ENCODE measurements at places on chromosomes 3 and 15.

DNA sequence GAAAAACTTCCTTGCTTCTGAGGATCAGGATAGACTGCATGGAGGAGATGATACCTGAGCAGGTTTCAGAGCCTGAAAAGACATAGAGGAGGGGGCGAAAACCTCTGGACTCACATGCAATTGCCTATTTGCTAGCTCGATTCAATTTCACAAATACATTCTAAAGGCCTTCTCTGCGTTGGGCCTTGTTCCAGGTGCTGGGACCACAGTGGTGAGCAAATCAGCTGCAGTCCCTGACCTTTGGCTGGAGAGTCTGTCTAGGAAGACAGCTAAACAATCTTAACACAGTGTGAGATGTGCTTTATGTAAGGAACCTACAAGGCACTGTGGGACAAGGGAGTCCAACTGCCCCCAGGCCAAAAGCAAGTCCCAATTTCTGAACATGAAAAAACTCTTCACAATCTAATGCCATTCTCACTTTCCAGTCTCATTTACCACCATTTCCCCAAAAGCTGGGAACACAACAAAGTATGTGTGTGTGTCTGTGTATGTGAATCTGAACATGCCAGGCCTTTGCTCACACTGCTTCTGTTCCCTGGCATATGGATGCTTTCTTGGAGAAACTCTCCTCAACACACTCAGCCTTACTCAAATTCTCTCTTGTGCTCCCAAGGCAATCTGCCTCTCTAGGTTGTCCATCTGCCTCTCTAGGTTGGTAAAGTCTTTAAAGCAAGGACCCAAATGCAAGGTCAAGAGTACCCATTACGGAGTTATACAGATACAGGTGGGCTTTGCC is 2.1 kb upstream of the PCCB start:
- no peak for DNase-seq

DNA sequence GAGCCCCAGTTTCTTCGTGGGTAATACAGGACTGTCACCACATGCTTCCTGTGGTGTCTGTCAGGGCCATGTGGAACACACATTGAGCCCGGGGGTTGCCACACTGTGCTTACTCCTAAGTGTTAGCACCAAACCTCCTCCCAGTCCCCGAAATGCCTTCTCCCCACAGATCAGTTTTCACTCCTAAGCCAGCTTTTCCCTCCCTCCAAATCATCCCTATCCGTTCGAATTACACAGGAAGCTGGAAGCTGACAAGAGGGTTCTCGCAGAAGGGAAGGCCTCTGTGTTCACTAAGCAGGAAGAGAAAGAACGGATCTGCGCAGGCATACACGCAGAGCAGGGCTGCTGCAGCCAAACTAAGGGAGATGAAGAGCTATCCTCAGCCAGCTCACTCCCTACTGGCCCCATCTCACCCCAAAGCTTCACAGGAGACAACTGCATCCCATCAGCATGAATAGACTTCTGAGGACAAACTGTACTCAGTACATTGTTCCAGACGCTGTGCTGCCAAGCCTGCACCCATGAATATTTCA is 32.3 kb downstream of the XXYLT1 start:
- no peak for DNase-seq

GRCh38 chr3:35785234-35785888 is 146.0 kb downstream of the ARPP21 start:
- DNase-seq: peak; percentile 34

DNA sequence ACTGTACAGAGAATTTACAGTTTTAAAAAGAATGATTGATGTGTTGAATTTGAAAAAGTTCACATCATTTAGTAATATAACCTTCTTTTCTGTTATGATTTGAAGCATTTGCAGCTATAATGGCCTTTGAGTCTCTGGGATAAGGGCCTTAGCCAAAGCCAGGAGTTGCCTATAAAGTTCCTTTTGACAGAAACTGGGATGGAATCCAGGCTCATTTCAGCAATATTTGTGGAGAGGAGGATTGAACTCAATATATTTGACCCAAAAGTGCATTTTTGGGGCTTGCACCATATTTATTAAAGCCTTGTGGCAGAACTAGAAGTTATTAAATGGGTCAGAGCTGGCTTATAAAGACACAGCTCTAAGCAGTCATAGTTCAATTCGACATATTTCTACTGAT is 348.7 kb upstream of the EPHA3 start:
- no peak for DNase-seq

DNA sequence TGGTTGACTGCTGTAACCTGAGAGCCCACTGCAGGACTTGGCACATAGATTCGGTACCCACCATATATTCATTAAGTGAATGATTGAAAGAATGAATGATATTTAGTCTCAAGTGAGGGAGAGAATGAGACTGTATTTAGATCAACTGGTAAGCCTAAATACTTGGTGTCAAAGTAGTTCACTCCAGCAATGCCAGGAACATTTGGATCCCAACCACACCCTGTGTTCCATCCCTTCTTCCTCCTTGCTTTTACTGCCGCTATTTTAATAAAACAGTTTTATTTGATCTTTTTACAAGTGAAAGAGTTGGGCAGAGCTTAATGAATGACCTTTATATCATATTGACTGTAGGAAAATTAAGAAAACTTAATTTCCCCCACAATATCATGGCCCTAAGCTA is 473.6 kb upstream of the CBLB start:
- DNase-seq: no peak

- DNase-seq: no peak
Observed at GRCh38 chr3:179840985-179841384, 188.1 kb downstream of the USP13 start.

DNA sequence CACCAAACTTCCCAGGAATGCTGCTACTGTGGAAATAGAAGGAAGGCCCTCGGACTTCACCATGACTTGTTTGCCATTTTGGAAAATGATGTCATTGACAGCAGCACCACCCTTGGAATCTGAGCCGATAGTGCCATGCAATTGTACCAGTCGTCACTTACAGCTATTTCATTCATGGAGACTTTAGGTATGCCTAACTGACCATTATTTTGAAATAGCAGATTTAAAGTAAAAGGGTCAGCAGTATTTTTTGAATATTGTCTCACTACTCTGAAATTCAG is 66.0 kb upstream of the ARL8B start:
- no peak for DNase-seq

- peak; percentile 86 for DNase-seq
Observed at GRCh38 chr3:25782938-25783660, at the start of gene NGLY1. Gene NGLY1, minus strand, starts transcription at chr3:25783443. Its CDS starts 53 bp downstream, at chr3:25783390.

DNA sequence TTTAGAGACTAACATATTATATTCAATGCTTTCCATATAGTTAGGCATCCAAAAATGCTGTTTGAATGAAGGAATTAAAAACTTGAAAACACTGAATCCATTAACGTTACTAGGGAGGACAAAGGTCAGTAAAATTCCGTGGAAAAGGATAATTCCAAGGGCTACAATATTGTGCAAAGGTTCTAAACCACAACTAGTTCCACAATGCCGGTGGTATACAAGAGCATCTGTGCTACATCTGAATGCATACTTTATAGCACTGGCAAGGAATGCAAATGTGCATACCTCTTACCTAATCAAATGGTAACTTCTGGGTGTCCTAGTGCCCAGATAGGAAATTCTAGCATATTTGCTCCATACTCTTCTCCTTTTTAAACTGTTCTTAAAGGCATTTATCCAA is 2.2 kb downstream of the ICE2 start:
- no peak for DNase-seq

- no peak for DNase-seq
Observed at GRCh38 chr3:159764490-159765029, 224.1 kb upstream of the IL12A start.

DNA sequence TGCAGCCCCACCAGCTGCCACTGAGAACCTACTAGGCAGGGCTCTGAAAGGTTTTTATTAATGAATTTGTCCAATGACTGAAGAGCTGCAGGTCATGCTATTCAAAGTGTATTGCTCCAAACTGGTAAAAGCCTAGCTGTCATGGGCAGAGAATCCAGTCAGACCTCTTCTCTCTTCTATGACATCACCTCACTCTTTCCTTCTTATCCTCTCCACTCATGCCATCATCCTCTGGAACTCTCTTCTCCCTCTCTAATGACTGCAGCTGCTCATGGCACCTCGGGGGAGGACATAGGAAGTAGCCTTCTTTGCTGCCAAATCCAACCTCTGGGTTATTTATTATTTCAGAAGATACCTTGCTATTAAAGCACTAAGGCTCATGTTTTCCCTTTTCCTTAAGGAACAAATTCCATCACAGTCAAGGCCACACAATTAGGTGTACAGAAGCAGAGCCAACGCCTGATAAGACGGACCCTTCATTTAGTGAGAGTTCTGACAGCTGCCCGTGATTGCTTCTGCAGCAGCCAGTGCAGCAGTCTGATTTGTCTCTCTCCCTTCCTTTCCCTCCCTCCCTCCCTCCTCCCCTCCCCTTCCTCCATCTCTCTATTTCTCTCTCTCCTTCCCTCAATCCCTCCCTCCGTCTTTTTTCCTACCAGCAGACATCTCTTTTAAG is 87.0 kb upstream of the ONECUT1 start:
- no peak for DNase-seq

- DNase-seq: no peak
Observed at GRCh38 chr15:90918835-90919234, 13.5 kb downstream of the HDDC3 start.

DNA sequence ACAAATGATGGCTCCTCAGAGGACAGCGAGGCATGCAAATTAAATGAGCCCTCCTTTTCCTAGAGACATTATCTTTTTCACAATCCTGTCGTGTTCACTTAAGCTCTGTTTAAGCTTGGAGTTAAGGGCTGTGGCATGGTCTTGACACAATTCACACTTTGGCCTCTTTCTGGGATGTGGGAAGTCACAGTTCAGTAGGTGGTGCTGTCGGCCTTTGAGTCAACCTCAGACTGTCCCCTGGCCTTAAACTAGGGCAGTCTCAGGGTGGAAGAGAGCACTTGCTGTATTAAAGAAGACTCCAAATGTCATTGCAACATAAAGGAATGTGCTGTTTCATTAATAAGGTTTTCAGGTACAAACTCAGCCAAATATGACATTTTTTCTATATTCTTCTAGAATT is 351.0 kb downstream of the MCTP2 start:
- peak; percentile 79 for DNase-seq

- no peak for DNase-seq
Observed at GRCh38 chr3:14423197-14423743, 20.9 kb downstream of the SLC6A6 start.

DNA sequence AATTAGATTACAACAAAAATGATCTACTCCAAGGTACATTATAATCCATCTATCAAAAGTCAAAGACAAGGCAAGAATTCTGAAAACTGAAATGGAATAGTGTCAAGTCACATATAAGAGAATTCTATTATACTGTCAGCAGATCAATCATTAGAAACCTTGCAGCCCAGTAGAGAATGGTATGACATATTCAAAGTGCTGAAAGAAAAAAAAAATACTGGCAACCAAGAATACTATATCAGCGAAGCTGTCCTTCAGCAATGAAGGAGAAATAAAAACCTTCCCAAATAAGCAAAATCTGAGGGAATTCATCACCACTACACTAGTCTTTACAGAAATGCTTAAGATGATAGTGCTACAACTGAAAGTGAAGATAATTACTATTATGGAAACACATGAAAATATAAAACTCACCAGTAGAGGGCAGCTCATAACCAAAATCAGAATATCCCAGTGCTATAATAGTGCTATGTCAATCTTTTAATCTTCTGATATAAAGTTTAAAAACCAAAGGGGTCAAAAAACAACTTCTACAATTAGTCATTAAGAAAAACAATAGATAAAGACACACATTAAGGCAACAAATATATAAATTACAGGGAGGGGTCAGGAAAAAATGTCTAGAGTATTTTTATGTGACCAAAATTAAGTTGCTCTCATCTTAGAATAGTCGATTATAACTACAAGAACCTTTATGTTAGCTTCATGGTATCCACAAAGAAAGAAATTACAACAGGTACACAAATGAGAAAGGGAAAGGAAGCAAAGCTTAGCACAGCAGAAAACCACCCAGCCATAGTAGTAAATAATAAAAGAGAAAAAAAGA is 190.7 kb upstream of the CNTN6 start:
- DNase-seq: peak; percentile 50

DNA sequence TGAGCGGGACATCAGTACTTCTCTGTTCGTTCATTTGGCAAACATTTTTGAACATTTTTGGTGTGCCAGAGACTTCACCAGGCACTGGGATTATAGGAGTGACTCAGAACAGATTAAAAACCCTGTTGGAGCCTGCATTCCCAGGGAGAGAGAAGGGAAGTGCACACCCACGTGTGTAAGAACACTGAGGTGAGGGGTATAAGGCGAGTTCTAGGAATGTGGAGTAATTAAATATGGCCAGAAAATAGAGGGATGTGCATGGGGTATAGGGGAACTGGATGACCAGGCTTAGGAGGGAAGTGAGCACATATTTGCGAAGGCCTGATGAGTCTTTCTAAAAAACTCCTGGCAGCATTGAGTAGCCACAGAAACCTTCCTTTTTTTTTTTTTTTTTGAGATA is 401.2 kb upstream of the C2CD4B start:
- DNase-seq: no peak

DNA sequence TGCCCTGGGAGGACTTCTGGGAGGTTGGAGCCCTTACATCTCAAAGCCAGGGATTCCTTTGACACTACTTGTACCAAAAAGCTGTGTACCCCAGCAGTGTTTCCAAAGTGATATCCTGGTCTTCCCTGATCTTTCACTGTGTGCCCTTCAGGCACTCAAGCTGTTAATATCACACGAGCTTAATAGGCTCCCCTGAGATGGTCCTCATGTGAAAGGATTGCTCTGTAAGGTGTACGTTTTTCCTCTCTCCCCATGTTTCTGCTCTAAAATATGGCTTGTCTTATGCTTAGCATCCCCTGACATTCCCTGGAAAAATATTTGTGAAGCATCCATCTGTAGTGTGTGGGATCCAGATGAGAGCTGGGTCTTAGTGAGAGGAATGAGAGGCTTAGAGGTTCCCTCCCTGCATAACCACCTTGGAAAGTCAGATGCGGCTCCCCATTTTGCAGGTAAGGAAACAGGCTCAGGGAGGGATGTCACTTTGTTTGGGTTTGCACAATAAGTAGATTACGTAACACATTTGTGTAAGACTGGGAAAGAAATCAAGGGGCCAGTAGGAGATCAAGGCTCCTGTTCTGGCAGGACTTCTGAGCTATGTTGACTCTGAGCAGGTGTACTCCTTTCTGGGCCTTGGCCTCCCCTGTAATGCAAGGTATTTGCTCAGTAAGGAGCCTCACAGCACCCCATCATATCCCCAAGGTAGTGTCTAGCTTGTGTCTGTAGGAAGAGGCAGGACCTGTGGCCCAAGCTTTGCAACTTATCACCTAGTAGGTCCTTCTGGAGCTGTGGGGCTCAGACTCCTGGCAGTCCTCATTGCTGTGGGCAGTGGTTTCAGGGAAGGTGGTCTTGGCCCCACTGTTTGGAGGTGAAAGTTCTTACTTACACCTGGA is 667 bp upstream of the ACOX2 start:
- DNase-seq: no peak

- no peak for DNase-seq
Observed at GRCh38 chr3:157956850-157957249, 149.4 kb downstream of the SHOX2 start.

GRCh38 chr3:28406241-28406640 is 57.6 kb upstream of the AZI2 start:
- no peak for DNase-seq

GRCh38 chr3:51275111-51275805 is 109.8 kb upstream of the MANF start:
- no peak for DNase-seq
